ENCODE measurements at places on chromosomes 5 and 9.

DNA sequence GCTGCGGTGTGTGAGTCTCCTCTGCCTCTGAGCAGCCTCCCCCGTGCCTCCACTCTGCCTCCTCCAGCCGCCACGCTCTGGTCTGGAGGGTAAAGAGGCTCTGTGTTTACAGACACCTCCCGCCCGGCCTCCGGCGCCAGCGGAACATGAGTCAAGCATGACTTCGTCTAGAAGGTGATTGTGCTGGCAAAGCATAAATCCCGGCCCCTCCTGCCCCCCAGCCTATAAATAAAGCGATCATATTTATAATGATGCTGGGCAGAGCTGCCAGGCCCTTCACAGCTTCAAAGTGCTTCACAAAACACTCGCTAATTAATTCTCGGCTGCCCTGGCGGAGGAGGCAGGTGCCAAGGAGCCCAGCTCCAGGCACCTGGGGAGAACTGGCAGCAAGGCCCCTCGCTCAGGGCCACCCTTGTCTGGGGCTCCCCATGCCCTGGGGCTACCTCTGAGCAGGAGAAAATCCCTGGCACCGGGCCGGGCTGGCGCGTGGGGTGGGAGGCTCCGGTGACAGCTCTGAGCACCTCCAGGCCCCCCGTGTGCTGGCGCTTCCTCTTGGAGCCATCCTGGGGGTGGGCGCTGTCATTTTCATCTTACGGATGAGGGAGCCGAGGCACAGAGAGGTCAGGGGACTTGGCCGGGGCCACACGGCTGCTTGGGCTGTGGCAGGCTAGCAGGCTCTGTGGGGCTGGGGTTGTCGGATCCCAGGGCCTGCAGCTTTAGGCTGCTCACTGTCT, 87.8 kb downstream of the RXRA start:
- DNase-seq = peak; percentile 51

DNA sequence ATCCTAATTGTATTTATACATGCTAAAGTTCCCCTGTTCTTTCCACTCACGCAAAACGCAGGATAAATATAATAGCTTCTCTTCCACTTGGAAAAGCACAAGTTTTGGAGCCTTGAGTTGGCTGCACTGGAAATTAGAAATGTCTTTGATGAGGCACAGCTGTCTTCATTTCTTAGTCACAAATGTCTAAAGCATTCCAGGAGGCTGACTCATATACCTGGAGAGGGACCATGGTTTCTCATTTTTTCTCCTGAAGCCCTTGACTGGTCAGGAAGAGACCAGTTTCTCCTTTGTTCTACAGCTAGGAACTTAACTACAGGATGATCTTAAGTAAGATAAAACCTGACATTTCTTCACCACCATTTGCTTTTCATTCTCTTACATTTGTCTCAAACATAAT, 16.2 kb downstream of the MTX3 start:
- DNase-seq = no peak

- no peak for DNase-seq
Measured at GRCh38 chr9:136648751-136649150, 14.0 kb upstream of the EGFL7 start.

DNA sequence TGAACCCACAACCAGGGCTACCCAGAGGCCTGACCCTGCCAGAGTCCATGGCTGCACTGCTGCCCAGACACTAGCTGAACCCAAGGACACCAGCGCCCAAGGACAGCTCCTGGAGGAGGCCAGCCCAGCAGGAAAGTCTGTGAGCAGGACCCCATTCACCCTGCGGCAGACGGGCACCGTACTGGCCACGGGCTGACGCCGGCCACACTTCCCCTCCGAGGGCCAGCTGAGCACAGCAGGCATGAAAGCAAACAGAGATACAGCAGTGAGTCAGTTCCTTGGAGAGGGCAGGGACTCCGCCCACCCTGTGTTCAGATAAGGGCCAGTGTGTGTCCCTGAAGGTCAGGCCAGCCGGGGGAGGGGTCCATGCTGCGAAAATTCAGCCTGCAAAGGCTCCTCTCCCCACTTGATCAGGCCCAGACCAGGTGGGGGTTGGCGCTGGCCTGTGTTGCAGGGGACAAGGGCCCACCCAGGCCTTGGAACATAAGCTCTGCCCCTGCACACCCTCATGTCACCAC, 3.2 kb downstream of the RNF208 start:
- no peak for DNase-seq
